DMS53 (cell line): ENCODE measurements at places on chromosomes 11 and 22.

GRCh38 chr22:23911318-23911980 lies 17.3 kb downstream of the MIF start:
- DNase-seq: no peak

DNA sequence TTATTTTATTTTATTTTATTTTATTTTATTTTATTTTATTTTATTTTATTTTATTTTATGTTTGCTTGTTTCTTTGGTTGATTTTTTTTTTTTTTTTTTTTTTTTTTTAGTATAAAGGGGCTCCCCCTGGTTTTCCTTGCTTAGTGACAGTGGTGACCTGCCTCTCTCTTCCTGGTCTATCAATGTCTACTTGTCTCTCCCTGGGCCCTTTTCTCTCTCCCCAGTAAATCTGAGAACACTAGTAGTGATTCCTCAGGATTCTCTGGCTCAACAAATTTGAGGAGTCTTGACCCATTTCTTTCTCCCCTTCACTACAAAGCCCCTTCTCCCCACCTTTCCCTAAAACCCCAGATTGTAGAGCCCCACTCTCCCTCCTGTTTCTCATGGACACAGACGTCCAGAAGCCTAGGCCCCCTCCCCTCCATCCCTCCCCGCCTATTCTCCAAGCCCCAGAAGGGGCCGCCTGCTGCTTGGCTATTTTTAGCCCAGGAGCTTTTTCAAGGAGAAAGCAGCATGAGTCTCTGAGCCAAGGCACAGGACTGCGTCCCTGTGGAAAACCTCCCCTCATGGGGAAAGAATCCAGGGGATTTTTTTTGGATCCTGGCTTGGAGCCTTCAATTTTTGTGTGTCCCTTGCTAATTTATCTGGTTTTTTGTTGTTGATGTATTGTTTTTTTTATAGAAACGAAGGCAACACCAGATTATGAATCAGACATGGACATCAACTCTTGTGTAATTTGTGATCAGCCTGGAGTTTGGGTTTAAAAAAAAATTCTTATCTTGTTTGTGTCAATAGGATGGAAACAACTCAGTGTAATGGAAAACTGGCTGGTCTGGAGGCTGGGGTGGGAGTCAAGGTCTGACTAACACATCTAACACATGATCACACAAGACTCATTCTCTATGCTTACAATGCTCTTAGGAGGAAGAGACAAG lies 17.5 kb upstream of the ACCSL start:
- DNase-seq: no peak

DNA sequence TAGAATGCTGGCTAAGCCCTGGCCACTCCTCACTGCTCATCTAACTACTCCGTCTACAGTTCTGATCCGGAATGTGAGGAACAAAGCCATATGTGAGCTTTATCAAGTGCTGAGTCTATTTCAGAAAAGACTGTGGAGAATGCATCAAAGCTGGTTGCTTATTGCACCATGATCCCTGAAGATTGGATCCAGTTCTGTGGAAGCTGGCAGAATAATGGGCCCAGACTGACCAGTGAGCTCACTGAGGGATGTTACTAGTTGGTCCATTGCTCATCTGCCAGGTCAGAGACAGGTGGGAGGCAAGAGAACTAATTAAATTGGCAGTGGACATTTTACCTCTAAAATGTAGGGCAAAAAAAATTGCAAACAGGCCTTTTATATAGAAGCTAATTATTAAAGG lies 681.3 kb downstream of the NTM start:
- DNase-seq: no peak

- no peak for DNase-seq
These were observed 95.3 kb upstream of the USP47 start for GRCh38 chr11:11746449-11746848.

GRCh38 chr11:17734418-17734911 lies at the start of gene KCNC1:
TSS of gene KCNC1 (plus strand) at chr11:17734781. CDS start at chr11:17736003, 1,222 bp downstream.
- DNase-seq: peak; percentile 88

DNA sequence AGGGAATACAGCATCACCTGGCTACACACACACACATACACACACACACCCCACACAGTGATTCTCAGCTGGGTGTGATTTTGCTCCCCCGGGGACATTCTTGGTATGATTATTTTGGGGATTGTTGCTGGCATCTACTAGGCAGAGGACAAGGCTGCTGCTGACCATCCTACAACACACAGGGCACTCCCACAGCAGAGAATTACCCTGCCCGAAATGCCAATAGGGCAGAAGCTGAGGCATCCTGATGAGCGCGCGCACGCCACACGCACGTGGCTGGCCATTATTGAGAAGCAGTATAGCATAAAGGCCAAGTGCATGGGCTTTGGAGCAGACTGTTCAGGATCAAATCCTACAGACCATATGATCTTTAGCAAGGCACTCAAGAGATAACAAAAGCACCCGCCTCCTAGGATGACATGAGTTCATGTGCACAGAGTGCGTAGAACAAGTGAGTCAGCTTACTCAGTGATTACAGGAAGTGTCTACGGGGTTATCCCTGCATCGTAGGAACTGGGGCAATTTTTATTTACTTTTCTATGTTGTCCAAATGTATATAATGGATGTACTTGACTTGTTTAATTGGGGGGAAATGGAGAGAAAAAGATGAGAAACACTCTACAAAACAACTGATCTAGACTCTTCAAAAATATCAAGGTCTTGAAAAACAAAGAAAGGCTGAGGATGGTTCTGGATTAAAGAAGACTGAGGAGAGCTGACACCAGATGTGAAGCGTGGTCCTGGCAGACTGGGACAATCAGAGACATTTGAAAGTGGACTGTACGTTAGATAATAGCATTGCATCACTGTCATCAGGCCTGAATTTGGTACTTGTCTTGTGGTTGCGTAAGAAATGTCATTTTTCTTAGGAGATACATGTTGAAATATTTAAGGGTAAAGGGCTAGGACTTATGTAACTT lies 7.2 kb upstream of the EHD1 start:
- peak; percentile 93 for DNase-seq

GRCh38 chr11:126718276-126718675 lies 282.3 kb downstream of the KIRREL3 start:
- DNase-seq: no peak

GRCh38 chr22:35783943-35784614 lies 66.4 kb downstream of the APOL5 start:
- DNase-seq: no peak
